ENCODE measurements at places on chromosomes 7 and 10. TPM values are rescaled to one million over a fixed set of nuclear protein-coding genes. Genes with fewer than 3 reads are reported as not detected.

Gene DPP6
- polyA plus RNA-seq = not detected

Gene USP6NL
- polyA plus RNA-seq = 1.5 TPM

Gene GHRHR
- not detected for polyA plus RNA-seq

Gene CUBN
- 0.01 TPM for polyA plus RNA-seq

Gene SPDYE2B
- polyA plus RNA-seq = not detected

Gene POLR2J
- polyA plus RNA-seq = 73.9 TPM

Gene TCF7L2
- polyA plus RNA-seq = not detected

Gene GPR15LG
- polyA plus RNA-seq = not detected

Gene CEP41
- polyA plus RNA-seq = 12.7 TPM

Gene CACNA2D1
- polyA plus RNA-seq = not detected

Gene SYCE1
- polyA plus RNA-seq = 0.70 TPM

Gene GNGT1
- polyA plus RNA-seq = not detected

Gene PPP1R9A
- not detected for polyA plus RNA-seq

Gene RAB19
- polyA plus RNA-seq = 3.8 TPM

Gene PCDH15
- not detected for polyA plus RNA-seq

Gene HOXA4
- 0.13 TPM for polyA plus RNA-seq

Measured in CD4-positive, CD25-positive, alpha-beta regulatory T cell (primary cell).